Stimulated activated CD4-positive, alpha-beta T cell treated with anti-CD3 and anti-CD28 coated beads, Interleukin-12 subunit alpha, Interleukin-12 subunit beta, amount 100 ng/mL, for 4 hours (primary cell): ENCODE measurements at places on chromosomes 3 and 15.

- DNase-seq: no peak
Observed at GRCh38 chr15:39605146-39605545, 24.3 kb downstream of the THBS1 start.

DNA sequence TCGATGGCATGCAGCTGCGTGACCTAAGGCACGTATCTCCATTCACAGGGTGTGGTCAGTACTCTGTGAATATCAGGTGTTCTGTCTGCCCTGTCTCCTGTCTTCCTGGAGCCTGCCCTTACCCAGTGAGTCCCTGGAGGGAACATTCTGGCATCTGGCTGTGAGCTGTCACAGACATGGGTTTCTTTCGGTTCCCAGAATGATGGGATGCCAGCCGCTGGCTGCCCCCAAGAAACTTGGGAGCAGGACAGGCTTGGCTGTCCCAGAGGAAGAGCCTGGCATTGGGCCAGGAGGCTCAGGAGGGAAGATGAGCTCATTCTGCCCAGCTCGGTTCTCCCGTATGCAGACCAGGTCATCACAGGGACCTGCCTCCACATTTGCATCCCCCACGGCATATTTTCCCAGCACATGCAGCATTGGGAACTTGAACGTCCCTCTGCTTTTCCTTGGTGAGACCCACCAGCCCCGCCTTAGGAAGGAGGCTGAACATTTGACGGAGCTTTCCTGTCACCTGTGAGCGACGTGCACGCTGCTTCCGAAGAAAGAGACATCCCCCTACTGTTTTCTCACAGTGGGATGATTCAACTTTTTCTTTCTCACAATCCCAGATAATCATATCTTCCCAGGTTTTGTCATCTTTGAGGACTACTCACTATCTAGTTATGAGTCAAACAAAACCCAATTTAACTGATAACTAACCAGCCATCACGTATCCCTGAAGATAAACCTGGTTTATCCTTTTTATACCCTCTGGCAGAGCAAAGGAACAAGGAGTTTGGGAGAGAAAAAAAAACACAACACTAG lies 22.0 kb upstream of the PGPEP1L start:
- no peak for DNase-seq

- no peak for DNase-seq
Observed at GRCh38 chr3:4615750-4616149, 122.6 kb downstream of the ITPR1 start.

- no peak for DNase-seq
Observed at GRCh38 chr15:52232327-52232726, 41.1 kb upstream of the GNB5 start.

GRCh38 chr3:111751961-111752360 lies 107.1 kb upstream of the PHLDB2 start:
- no peak for DNase-seq

- DNase-seq: no peak
Observed at GRCh38 chr3:24945563-24945962, 450.9 kb upstream of the THRB start.

DNA sequence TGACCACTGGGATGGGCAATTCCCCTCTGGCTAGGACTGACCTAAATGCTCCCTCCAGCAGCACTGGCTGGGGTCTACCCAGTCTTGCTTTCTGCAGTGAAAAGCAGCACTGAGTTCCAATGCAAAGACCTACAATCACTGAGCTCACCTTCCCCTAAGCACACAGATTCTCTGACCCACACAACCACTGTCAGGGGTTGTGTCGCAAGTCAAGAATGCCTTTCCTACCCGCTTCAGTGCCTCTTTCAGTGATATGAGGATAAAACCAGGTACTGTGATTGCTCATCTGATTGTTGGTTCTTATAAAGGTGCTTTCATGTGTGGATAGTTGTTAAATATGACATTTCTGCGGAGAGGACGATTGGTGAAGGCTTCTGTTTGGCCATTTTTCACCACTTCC lies 345.6 kb downstream of the GAP43 start:
- no peak for DNase-seq

GRCh38 chr3:165211721-165212120 lies 15.5 kb upstream of the SLITRK3 start:
- no peak for DNase-seq

DNA sequence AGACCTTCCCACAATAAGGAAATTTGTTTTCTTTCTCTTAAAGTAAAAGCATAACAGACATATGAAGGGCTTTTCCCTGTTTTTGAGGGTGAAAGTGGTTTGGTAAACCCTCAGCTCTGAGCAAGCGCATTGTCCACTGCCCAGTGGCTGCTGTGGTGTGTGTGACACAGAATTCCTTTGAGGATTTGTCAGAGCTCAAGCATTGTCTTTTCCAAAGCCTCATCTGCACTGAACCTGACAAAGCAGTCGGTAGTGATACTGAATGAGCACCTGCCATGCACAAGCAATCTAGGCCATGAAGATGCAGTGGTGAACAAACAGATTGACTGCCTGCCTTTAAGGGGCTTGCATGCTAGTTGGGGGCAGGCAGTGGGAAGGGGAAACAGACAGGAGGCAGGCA lies 128.3 kb downstream of the PLCL2 start:
- no peak for DNase-seq

DNA sequence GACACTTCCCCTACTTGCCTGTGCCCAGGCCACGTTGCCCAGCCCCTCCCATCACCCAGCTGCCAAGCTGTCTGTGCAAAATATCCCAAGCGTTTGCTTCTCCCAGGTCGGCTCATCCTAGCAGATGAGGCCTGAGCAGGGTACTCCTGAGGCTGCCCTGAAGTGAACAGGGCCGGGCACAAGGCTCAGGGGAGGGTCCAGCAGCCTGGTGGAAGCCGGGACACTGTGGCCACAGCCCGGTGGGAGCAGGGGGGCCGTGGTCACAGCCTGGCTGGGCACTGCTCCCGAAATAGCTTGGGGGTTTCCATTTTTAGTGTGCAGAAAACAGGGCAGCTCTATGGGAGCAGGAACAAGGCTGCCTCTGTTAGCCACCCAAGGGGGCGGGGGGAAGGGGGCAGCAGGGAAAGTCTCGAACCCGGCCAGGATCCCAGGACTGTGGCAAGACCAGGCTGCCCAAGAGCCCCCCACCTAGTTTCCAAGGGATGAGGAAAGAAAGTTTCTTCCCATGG lies 3.4 kb downstream of the PLXNB1 start:
- DNase-seq: no peak

GRCh38 chr3:173548261-173548660 lies 150.7 kb downstream of the NLGN1 start:
- no peak for DNase-seq

DNA sequence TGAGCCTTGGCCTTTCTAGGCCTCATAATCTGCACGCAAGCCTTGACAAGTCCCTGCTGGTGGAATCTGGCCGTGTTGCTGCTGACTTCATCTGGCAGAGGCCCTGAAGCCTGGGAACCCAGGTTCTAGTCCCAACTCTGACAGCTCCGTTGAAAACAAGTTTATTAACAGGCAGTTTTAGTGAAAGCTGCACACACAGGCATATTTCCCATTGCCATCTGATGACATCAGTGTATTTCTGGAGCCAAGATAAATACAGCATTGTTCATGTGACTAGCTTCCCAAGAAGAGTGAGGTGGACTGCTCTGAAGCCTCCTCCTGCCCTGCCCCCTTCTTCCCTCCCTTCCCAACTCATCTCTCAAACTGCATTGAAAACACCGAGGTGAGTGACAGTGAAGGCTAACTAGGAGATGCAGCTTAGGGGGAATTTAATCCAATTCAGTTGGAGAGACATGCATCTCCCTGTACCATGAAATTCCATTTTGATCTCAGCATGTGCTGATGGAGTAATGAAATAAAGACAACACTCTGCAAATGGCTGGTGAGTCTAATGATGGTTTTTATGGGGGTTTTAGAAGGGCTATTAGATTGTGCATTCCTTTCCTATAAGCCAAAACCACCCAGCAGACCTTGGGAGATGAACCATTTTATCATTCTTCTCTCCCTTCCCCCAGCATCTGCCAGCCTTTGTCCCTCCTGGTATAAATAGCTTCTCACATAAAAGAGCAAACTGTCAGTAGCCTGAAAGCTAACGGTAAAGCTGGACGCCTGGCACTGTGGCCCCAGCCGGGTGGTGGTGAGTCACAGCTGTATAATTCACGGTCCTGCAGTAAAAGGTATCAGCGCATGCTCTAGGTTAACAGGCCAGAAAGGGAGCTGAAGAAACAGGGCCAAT lies 38.0 kb downstream of the PRICKLE2 start:
- no peak for DNase-seq

DNA sequence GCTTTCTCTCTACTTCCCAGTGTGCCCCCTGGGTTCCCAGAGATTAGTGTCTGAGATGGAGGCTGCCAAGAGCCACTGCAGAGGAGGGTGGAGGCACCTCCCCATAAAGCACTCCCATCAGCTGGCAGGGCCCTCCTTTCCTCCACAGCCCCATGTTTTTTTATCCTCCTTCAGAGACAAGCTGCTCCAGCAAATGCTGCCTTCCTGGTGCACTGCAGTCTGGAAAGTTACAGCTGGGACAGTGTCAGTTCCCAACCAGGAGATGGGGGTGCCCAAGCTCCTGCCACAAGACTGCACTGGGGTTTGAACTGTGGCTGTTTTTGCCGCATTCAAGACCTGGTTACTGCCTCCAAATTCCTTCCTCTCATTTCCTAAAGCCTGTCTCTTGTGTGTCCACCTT lies 206.1 kb downstream of the CADPS start:
- no peak for DNase-seq

DNA sequence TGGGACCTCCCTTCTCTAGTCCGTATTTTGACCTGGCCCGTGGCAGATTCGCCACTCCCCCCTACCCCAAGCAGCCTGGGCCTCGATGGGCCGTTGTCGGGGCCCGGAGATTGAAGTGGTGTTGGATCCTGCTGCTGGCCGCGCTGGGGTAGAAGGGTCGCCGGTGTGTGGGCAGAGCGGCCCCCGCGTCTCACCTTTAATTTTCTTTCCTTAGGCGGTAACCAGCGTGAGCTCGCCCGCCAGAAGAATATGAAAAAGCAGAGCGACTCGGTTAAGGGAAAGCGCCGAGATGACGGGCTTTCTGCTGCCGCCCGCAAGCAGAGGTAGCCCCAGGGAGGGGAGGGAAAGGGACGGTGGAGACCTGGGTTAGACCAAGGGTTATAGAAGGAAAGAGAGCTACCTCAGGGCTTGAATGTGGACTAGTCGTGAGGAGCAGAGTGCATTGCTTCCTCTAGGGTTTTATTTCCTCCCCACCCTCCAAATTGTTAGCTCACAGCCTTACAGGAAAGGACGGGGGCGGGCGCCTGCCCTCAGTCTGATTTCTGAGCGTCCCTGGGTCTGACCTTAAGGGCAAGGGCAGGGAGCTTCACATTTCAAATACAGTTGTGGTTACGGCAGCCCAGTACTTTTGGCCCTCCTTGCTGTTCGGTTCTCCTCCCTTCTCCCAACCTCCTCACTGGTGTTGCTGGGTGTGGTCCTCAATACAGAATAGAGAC lies 799 bp downstream of the SERF2 start:
- no peak for DNase-seq

GRCh38 chr3:197794115-197794514 lies 3.1 kb downstream of the LRCH3 start:
- DNase-seq: no peak

GRCh38 chr15:39682366-39682765 lies 100.3 kb downstream of the FSIP1 start:
- DNase-seq: no peak

GRCh38 chr3:138774529-138775253 lies 60.0 kb downstream of the PIK3CB start:
- no peak for DNase-seq

DNA sequence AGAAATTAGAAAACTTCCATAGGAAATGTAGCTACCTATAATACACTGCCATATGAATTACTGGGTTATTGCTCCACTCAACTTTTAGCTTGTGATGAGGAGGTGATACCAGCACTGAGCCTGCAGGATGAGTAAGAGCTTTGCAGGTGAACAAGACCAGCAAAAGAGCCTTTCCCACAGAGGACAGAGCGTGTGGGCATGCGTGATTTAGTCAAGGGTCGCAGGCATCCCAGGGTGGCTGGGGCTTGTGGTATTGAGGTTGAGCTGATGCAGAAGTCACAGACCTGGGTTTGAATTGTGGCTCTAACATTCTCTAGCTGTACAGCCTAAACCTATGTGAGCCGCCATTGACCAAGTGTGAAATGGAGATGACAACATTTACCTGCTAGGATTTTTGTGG lies 5.6 kb downstream of the NRROS start:
- DNase-seq: no peak

- no peak for DNase-seq
Observed at GRCh38 chr15:64634027-64634426, 141.4 kb downstream of the RBPMS2 start.

DNA sequence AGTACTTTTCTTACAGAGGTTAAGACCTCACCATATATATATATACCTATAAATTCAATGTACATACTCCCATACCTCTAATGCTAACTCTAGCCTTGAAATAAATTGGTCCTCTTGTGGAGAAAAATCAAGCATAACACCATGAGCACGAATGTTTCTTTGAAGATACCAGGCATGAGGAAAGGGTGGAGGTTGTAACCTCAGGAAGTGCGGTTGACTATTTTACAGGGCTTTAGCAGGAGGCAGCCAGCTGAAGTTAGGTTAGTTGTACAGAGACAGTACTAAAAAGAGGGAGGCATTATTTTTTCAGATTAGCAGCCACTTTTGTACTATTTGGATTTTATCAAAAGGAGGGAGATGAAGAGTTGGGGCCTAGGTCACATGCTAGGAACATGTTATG lies 767.0 kb downstream of the OTOL1 start:
- no peak for DNase-seq

- DNase-seq: no peak
Observed at GRCh38 chr3:138219255-138219654, 32.2 kb downstream of the ARMC8 start.

DNA sequence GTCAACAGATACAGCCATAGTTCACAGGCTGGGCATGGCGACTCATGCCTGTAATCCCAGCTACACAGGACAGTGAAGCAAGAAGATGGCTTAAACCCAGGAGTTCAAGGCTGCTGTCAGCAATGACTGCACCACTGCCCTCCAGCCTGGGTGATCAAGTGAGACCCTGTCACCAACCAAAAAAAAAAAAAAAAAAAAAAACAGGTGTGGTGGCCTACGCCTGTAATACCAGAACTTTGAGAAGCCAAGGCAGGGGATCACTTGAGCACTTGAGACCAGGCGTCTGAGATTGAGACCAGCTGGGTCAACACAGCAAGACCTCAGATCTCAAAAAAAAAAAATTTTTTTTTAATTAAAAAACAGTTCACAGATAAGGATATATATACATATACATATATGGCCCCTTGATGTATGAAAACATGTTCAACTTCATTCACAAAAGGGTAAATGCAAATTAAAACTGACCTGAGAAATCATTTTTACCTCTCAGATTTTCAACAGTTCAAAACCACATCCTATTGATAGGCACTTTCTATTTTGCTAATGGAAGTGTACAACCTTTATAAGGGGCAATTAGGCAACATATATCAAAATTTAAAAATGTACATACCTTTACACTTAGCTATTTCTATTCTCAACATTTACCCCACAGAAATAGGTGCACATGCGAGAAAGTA lies 51.1 kb downstream of the OSBPL10 start:
- DNase-seq: no peak

GRCh38 chr3:45092132-45093031 lies 53.8 kb downstream of the CDCP1 start:
- no peak for DNase-seq
